ENCODE measurements at places on chromosomes 11 and 22. TPM values are rescaled to one million over a fixed set of nuclear protein-coding genes. Genes with fewer than 3 reads are reported as not detected.

ZNF214 gene
- 1.5 TPM for total RNA-seq

PHETA2 gene
- total RNA-seq = not detected

RAB36 gene
- total RNA-seq = 7.5 TPM

TOP3B gene
- total RNA-seq = 15.6 TPM

B3GAT1 gene
- not detected for total RNA-seq

DDB1 gene
- total RNA-seq = 188 TPM

SELENOO gene
- 23.6 TPM for total RNA-seq

GSTT2B gene
- total RNA-seq = 0.40 TPM

DRD4 gene
- total RNA-seq = 0.26 TPM

OR2AT4 gene
- total RNA-seq = not detected

C11orf87 gene
- total RNA-seq = not detected

FGF3 gene
- not detected for total RNA-seq

CARD18 gene
- not detected for total RNA-seq

CAPN1 gene
- 75.9 TPM for total RNA-seq

TRPM5 gene
- total RNA-seq = not detected

ADORA2A gene
- 0.69 TPM for total RNA-seq

TSSK2 gene
- total RNA-seq = not detected

Data from A549 treated with ZK216348 at 1 μM for 4 hours (cell line).